ENCODE measurements at places on chromosomes 6 and 20. TPM values are rescaled to one million over a fixed set of nuclear protein-coding genes. Genes with fewer than 3 reads are reported as not detected.

DNA sequence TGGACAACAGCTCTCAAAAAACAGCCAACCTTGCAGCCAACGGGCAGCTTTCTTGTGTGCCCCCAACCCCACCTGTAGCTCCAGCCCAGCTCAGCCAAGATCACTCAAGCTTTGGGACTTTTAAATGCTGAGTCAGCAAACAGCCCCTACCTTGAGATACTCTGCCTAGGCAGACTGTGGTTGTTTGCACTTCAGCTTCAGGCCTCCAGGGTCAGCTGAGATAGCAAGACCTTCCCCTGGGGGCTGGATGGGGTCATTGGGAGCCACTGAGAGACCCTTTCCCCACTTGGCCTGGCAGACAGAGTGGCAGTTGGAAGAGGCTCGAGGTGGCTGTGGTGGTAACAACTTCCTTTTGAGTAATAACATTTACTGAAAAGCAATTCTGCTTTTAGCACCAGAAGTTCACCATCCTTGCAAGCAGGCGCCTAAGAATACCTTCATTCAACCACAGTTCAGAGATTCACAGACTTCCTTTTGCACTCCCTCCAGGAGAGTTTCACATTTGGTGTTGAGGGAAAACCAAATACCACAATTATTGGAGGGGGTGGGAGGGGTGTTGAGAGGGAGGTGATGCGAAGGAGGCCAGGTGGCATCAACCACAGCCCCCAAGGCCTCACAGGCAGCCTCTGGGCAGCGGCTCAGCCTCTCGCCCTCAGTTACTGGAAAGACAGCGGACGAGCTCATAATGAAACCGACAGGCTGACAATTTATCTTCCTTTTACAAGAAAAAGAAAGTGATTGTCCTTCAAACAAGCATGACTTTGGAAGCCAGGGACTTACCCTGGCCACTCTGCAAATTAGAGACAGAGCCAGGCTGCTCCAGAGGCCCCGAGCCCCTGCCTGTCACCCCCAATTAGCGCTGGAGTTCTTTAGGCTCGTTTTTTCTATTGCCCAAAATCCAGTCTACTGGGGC lies 148.1 kb downstream of the CEBPB start:
- DNase-seq = no peak
- no peak overlapping the region for H3K4me3 ChIP-seq
- H3K36me3 ChIP-seq = no peaks in the 10 kb centered on the region
- peak overlapping the region; percentile 57 for H3K27ac ChIP-seq
- peaks cover 29% of the 10 kb centered on the region for H3K4me1 ChIP-seq

CSTF1 gene
- total RNA-seq = 41.9 TPM

- H3K27me3 ChIP-seq = no peaks in the 10 kb centered on the region
- H3K4me1 ChIP-seq = peaks cover 87% of the 10 kb centered on the region
- H3K36me3 ChIP-seq = no peaks in the 10 kb centered on the region
- peak overlapping the region; percentile 57 for H3K4me3 ChIP-seq
- peak; percentile 40 for DNase-seq
Measured at GRCh38 chr6:24910961-24911725, 24.6 kb downstream of the RIPOR2 start.

DNA sequence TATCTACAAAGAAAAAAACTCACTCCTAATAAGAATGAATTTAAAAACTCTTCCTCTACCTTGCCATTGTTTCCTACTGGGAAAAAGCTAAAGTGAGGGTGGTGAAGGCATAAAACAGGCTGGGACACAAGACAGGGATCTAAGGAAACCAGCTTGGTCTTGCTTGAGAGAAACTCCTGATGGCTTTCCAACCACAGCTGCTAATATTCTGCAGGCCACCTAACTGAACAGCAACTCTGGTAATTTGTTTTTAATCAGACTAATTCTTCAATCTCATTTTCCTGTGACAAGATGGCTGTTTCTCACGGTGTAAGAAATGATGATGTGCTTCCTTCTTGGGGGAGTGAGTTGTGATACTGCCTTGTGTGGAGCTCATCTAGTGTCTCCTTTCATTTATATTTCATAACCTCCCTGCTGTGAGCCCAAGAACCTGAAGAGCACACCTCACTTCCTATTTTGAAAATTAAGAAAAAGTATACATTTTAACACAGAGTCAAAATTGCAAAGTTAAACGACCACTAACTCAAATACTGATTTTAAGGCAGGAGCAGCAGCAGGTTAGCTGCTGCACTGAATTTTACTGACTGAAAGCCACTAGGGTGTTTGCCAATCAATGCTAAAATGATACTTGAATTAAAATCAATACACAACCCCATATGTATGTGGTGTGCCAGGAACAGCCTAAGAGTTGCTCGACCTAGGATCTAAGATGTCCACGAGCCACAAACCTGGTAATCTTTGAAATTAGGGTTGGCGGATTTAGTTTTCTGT lies 58.0 kb downstream of the BACH2 start:
- no peaks in the 10 kb centered on the region for H3K27me3 ChIP-seq
- H3K36me3 ChIP-seq = no peaks in the 10 kb centered on the region
- DNase-seq = no peak
- peak overlapping the region; percentile 68 for H3K27ac ChIP-seq
- peaks cover 73% of the 10 kb centered on the region for H3K4me1 ChIP-seq

- H3K36me3 ChIP-seq = no peaks in the 10 kb centered on the region
- no peak overlapping the region for H3K4me3 ChIP-seq
- no peak for DNase-seq
Measured at GRCh38 chr20:48604426-48604825, 223.4 kb downstream of the PREX1 start.

All from T-cell (primary cell).